ENCODE measurements at places on chromosomes 4 and X.

DNA sequence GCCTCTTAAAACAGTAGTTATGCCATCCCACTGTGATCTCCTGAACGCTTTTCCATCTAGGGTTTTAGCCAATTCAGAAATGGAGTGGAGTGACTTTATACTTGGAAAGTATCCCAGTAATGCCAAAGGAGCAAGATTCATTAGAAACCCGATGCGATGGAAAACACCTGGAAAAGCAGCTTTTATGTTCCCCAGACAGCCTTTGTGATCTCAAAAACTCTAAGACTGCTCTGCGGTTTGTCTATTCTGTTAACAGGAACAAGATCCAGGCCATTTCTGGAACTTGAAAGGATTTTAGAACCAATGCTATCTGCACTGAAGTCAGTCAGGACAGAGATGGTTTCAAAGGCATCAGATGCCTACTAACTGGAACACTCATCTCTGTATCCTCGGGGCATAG lies 145.1 kb downstream of the APBB2 start:
- no peak for DNase-seq

DNA sequence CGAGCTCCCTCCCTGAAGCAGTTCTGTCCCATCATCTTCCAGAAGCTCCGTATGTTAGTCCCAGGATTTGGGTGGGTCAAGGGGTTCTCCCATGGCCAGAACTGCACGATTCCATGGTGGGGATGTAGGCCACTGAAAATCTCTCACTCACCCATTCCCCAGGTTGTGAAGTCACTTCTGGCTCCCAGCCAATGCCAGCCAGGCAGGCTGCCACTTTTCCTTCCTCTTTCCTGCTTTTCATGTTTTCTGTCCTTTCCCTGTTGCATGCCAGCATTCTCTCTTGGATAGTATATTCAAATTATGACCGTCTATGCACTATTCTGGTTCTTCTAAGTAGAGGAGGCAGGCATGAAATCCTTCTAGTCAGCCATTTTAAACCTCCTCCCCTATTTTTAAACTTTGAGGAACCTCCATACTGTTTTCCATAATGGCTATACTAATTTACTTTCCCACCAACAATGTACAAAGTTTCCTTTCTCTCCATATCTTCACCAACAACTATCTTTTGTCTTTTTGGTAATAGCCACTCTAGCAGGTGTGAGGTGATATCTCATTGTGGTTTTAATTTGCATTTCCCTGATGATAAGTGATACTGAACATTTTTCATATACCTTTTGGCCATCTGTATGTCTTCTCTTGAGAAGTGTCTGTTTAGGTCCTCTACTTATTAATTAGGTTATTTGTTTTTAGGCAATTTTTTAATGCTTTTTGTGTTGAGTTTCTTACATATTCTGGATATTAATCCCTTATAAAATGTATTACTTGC lies 182.1 kb upstream of the TET2 start:
- no peak for DNase-seq

DNA sequence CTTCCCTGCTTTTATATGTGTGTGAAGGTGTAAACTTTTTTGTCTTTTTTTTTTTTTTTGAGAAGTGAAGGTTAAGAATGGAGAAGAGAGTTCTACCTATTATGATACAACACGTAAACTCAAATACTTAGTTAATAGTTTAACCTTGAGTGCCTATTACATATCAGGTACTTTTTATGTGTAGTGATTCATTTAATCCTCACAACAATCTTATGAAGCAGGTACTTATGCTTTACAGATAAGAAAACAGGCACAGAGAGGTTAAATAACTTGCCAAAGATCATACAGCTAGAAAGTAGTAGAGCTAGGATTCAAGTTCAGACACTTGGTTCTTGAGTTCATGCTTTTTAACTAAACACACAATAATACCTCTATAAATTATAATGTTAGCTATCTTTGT lies 107.4 kb downstream of the THOC2 start:
- no peak for DNase-seq

DNA sequence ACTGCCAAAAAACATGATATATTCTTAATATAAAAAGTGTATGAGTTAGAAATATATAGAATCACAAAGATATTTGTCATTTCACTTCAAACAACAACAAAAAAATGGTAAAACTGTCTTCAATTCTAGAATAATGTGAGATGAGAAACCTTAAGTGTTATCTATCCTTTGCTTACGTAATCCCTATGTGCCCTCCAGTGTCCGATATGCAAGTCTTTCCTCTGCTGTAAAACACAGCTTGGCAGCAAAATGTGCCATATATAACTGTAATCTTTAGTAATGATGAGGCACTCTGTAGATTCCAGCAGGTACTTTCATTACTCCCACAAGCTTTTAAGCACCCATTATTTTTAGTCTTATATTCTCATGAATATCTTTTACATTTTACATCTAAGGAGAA lies 555.1 kb upstream of the FRG1 start:
- DNase-seq: no peak

DNA sequence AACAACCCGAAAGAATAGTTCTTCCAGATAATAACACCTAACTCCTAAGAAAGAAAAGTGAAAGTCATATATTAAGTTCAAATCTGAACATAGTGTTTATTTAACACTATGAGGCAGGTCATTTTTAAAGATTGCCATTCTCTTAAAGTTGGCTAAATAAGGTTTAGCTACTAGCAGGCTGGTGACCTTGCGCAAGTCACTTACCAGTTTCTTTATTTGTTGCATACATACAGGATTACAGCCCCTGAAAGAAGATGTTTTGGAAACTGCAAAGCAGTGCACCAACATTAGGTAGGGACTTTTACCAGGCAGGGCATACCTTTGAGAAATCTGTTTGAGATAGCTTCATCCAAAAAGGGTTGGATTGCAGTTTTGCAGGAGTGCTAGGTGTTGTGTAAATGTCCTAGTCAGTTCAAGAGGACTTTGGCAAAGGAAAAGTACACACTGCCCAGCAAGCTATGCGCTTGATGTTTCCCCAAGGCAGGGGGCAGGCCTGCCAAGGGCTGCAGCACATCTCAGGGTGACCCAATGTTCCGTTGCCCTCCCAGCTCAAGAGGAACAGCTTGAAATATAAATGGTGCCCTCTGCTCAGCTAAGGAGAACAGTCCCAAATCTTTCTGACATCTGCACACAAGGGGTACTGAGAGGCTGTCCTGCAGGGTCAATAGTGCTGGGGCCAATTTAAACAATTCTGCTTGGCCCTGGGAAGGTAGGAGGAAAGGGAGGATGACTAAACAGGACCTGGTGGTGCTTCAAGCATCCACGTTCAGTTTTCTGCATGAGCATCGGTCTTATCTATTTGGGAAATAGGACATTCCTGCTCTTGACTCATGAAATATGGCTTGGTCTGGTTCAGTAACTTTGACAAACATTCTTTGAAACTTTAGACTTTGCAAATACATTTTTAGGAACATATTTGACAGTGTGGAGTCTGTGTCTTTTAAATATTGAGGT lies 130.8 kb downstream of the COL4A6 start:
- DNase-seq: no peak

GRCh38 chrX:133610056-133610455 lies 194.8 kb upstream of the GPC4 start:
- no peak for DNase-seq

- DNase-seq: no peak
These were observed 44.3 kb downstream of the CHST7 start for GRCh38 chrX:46617906-46618305.

GRCh38 chrX:52979993-52980392 lies 21.7 kb upstream of the FAM156A start:
- DNase-seq: no peak

DNA sequence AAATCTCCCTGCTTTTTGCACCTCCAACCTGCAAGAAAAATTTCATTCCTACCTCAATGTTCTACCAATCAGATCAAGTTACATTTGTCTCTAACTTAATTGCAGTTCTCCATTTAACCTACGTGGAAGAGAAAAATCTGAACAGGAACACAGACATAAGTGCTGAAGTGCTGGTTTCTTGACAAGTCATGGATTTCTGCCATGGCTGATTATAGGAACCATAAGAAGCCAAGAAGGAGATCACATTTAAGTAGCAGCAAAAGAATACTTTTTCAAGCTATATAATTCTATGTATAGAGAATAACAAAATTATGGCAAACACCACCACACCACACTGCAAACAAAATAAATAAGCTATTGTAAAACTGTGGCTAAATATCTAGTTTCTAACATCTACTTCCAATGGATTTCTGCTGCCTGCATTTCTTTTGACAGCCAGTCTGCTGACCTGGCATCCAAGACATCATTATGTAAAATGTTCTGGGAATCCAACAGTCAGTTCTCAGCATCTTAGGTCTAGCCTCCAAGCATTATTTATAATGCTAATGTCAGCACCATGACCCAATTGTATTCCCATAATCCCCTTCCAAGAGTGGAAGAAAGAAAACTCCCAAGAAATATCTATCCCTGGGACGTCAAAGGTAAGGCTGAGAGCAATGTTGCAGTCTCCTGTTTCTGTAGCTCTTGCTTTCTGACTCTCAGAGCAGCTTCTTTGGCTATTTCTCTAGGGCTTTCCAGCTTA lies 50.8 kb upstream of the GAB1 start:
- no peak for DNase-seq

GRCh38 chrX:78653118-78653822 lies 5.9 kb downstream of the RTL3 start:
- peak; percentile 12 for DNase-seq

GRCh38 chrX:119398974-119399771 lies at the start of gene SLC25A43:
Gene SLC25A43 (plus strand): TSS chrX:119399336. CDS start chrX:119399404, 68 bp downstream.
- peak; percentile 66 for DNase-seq

DNA sequence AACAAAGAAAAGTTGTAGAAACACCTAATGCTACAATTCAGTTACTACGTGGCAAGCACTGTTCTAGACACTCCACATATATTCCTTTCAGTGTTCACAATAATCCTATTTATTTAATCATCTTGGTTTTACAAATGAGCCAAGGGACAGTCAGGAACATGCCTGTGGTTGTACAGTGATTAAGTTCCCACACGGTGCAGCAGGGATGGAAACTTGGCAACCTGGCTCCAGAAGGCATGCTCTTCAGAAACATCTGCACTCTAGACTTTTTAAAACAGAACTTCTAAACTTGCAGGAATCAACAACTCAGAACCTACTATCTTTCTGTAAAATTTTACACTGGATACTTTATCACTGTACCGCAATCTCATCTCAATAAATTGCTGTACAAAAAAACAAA lies 32.1 kb downstream of the TAPT1 start:
- no peak for DNase-seq

GRCh38 chr4:41734371-41734770 lies 14.2 kb downstream of the PHOX2B start:
- no peak for DNase-seq

GRCh38 chrX:74526764-74527163 lies 87.7 kb downstream of the RLIM start:
- DNase-seq: peak; percentile 26

DNA sequence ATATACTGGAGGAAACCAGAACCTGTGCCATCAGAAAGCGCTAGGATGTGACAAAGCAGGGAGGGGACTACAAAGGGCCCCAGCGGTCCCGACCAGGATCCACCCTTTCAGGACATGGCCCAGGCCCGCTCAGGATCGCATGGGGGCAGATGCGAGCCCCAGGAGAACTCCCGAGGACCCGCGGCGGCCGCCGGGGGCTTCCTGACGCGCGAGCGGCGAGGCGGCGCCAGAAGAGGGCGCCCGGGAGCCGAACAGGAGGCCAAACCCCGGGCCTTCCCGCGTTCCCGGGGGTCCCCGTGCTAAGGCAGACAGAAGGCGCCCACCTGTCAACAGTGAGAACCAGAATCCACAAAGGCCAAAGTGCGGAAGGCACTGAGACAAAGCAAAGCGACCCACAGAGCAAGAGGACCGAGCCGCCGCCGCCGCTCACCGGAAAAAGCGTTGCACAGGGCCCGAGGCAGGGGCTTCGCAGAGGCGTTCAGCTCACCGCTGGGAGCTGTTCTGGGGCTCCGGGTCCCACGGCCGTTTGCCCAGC lies 7.3 kb upstream of the OPN1LW start:
- DNase-seq: peak; percentile 26

DNA sequence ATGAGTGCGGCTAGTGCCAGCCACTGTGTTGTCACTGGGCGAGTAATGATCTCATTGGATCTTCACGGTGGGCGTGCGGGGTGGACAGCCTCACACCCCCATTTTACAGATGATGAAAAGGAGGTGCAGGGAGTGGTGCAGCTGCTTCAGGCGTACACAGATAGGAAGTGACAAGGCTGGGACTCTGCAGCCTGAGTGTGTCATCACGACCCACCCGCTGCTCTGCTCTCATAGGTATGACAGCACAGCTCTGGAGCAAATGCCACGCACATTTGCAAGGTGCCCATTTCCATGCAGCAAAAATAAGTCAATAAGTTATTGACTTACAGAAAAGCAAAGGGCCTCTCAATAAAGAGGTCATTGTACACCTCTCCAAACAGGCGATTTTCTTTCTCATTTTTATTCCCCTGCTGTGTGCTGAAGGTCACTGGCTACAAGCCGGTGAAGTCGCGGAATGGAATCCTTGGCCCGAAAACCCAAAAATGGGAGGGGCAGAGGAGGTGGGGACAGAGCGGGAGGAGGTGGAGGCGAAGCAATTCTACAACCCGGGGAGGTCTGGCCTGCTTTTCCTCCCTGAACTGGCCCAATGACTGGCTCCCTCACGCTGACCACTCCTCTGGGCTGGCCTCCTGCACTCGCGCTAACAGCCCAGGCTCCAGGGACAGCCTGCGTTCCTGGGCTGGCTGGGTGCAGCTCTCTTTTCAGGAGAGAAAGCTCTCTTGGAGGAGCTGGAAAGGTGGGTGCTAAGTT lies at the start of gene SOD3:
Gene SOD3 (plus strand): TSS at position 658 of the 750 bp plus-strand sequence. CDS start 3,949 bp downstream, outside the sequence.
- DNase-seq: peak; percentile 39

DNA sequence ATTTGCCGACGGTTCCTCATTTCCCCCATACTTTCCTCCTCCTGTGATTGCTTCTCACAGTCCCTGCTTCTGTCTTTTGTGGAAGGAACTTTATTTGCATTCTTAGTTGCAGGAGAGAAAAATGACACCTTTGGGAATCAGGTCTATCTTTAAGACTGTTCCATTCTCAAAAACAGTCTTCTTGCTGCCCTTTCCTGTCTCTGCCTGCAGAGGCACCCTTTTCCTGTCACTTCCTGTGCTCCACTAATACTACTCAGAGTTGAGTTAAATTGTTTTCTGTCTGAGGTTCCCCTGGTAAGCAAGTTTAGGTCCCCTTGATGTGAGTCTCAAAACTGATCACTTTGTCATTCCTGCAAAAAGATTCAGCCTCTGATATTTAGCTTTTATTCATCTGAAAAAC lies 208.8 kb upstream of the CLNK start:
- DNase-seq: no peak

GRCh38 chr4:147730333-147730732 lies 1.6 kb upstream of the ARHGAP10 start:
- no peak for DNase-seq

GRCh38 chr4:85496933-85497332 lies 22.0 kb downstream of the ARHGAP24 start:
- no peak for DNase-seq

GRCh38 chr4:683982-684622 lies 4.8 kb downstream of the SLC49A3 start:
- DNase-seq: peak; percentile 83

- DNase-seq: peak; percentile 64
These were observed 141.7 kb upstream of the SCML1 start for GRCh38 chrX:17595456-17596035.

GRCh38 chr4:53553486-53554210 lies 37.6 kb downstream of the LNX1 start:
- DNase-seq: no peak

GRCh38 chr4:104210420-104210819 lies 284.3 kb downstream of the CXXC4 start:
- DNase-seq: no peak

- no peak for DNase-seq
These were observed 2.6 kb upstream of the SEPTIN6 start for GRCh38 chrX:119695535-119696050.
